ENCODE measurements at places on chromosomes 7 and 10.

- no peak for DNase-seq
Measured at GRCh38 chr10:23965123-23965522, 243.8 kb upstream of the KIAA1217 start.

DNA sequence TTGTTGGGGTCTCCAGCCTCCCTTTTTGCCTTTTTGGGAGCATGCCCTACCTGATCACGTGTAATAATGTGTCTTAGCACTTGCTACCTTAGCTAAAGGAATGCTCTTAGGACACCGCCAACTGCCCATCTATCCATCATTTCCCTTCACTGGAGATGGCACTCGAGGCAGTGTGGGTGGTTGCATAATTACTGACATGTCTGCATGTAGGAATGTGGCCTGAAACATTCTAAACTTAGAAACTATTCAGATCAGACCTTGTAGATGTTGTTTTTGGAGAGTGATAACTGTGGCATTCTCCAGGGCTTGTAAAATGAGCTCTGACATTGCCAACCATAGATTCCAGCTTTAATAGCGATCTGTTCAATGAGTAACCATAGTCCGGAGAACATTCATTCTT is 365.8 kb downstream of the BBS9 start:
- DNase-seq = no peak

DNA sequence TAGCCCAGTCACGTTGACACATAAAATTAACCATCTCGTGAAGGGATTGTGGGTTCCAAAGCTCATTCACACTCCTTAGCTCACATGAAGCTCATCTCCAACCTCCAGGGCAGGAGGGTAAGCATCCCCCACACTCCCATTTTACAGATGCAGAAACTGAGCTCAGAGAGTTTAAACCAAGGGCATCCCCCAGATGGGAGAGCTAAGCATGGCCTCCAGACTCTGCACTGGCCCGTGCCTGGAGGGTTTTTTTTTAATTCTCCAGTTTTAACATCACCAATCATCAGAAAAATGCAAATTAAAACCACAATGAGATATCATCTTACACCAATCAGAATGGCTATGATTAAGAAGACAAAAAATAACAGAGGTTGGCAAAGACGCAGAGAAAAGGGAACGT is 53.3 kb upstream of the TCF7L2 start:
- no peak for DNase-seq

- DNase-seq = no peak
Measured at GRCh38 chr10:31706464-31707092, 222.1 kb downstream of the ARHGAP12 start.

- no peak for DNase-seq
Measured at GRCh38 chr10:79353726-79354125, 6.5 kb downstream of the PPIF start.

DNA sequence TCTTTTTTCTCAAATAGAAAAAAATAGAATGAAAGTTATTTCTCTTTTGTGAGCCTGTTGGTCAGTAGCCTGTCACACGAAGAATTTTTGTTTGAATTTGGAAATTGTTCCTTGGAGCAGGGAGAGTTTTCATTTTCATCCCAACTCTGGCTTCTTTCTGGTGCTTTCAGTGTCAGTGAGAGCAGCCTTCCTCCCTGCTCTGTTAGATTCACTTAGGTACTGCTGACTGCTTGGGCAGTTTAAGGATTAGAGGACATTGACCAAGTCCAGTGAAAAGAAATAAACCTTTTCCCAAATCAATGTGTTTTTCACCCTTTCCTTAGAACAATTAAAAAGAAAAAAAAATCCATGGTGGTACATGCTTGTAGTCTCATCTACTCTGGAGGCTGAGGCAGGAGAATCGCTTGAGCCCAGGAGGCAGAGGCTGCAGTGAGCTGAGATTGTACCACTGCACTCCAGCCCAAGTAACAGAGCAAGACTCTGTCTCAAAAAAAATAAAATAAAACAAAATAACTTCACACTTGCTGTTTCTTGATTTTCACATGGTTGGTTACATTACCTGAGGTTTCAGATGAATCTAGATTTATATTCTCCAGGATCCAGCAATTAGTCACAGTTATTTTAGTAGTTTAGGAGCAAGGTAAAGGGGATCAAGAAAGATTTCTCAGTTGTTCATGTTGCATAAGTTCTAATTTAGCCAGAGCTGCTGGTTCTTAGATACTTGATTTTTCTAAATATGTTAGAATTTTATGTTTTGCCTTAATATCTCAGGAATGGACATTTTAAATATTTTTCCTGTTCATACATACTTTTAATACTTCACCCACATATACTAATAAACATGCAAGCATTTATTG is 63.1 kb downstream of the ZNRF2 start:
- DNase-seq = no peak

GRCh38 chr10:125768219-125768855 is 7.3 kb downstream of the MMP21 start:
- DNase-seq = no peak

GRCh38 chr10:71545001-71545400 is 148.3 kb downstream of the CDH23 start:
- DNase-seq = no peak

- no peak for DNase-seq
Measured at GRCh38 chr10:33631991-33632390, 297.5 kb upstream of the NRP1 start.

DNA sequence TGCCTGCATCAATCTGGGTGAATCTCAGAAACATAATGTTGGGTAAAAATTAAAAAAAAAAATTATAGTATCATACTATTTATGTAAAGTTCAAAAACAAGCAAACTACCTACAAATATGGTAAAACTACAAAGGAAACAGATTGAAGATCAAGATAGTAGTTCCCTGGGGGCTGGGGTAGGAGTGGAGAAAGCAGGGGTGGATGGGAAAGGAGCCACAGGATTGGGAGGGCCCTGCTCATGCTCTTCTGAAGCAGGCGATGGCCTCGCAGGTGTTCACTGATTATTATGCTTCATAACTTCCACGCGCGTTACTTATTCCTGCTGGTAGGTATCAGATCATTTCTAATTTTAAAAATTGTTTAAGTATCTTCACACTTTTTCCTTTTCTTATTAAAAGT is 96.0 kb upstream of the GATA3 start:
- no peak for DNase-seq

GRCh38 chr7:103811997-103812396 is 177.5 kb downstream of the RELN start:
- DNase-seq = no peak

DNA sequence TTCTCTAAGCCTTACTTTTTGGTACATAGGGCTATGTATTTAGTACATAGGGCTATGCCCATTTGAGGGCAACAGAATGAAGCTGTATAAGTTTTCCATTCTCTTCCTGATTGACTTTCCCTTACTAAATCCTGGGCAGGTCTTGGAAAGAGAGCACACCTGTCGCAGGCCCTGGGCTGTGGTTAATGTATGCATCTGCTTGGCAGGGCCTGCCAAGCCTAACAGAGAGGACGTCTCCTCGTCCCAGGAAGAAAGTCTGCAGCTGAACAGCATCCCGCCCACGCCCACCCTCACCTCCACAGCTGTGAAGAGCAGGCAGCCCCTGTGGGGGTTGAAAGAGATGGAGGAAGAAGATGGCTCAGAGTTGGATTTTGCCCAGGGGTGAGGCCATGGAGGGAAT is 8.9 kb upstream of the PVRIG start:
- DNase-seq = no peak

GRCh38 chr7:4791738-4792536 is 16.5 kb downstream of the AP5Z1 start:
- no peak for DNase-seq

GRCh38 chr10:42986633-42987032 is 90.2 kb upstream of the RET start:
- DNase-seq = no peak

- no peak for DNase-seq
Measured at GRCh38 chr7:155749578-155749977, 62.7 kb downstream of the SHH start.

- DNase-seq = no peak
Measured at GRCh38 chr7:91230100-91230499, 34.1 kb upstream of the FZD1 start.

DNA sequence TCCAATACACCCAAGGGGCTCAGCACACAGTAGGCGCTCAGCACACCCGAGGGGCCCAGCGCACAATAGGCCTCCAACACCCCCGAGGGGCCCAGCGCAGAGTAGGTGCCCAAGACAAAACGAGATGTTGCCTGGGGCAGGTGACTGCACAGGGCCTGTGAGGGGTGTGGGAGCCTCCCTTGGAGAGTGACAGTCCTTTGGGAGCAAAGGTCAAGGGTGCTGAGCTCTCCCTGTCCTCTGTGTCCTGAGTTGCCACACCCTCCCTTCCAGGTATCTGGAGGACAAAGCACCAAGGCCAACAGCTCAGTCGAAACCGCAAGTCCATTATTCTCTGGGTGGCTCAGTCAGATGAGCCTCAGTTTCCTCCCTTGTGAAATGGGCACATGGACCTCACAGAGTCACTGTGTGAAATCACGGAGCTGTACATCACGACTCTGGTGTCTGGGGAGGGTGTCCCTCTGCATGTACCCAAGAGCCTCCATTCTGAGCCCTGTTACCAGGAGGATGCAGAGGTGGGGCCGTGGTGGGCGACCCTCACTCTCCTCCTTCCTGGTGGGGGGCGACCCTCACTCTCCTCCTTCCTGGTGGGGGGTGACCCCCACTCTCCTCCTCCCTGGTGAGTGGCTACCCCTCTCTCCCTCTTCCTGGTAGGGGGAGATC is 81.3 kb downstream of the FOXL3 start:
- no peak for DNase-seq

DNA sequence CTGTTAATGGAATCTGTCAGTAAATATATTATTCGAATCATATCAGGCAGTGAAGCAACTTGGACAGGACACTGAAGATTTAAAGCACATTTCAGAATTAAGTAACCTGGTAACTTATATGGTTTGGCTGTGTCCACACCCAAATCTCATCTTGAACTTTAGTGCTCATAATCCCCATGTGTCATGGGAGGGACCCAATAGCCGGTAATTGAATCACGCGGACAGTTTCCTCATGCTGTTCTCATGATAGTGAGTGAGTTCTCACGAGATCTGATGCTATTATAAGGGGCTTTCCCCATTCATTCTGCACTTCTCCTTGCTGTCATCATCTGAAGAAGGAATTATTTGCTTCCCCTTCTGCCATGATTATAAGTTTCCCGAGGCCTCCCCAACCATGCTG is 83.2 kb upstream of the COL1A2 start:
- no peak for DNase-seq

GRCh38 chr7:155306673-155307470 is 9.2 kb downstream of the INSIG1 start:
- DNase-seq = no peak

DNA sequence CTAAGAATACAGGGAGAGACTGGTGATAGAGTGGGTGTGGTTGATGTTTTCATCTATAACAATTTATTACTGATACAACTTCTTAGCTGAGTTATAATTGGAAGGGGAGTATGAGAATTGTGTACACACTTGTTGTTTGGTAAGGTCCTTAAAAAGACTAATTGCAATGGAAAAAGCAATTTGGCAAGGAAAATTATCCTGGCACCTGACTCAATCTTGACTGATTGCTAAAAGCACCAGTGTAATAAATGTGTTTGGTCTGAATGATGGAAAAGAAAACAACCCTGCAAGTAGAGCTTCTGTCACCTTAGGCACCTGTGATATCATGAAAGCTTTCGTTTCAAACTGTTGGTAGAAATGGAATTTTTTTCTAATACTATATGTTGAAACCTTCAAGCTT is 6.7 kb upstream of the GSDME start:
- no peak for DNase-seq

DNA sequence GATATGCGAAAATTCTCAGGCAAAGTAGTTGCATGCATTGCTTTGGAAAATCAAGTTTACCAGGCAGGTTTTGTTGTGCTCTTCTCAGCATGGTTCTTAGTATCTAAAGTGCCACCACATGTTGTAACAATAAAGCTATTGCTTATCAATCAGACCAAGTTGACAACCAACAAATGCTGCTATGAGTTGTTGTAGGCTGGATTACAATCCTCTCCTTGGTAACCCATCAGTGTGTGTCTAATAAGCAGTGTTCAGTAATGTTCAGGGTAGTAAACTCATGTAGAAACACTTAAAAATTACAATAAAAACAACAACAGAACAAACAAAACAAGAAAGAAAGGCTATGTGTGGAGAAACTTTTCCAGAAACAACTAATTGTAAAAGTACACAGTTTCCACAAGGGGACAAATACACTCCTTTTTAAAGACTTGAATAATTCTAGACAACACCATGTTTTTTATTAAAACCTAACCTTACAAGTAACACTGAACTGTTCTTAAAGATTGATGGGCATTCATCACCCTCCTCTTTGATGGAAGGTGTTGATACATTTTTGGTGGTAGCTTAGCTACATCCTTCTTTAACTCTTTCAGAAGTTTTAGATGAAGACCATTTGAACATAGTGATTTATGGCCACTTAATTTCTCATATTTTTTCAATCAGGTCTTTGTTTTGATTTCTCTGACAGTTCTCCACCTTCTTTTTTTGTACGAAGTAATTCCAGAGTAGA is 370.9 kb upstream of the SEMA3A start:
- no peak for DNase-seq

- no peak for DNase-seq
Measured at GRCh38 chr10:96275685-96276418, 4.5 kb upstream of the BLNK start.

DNA sequence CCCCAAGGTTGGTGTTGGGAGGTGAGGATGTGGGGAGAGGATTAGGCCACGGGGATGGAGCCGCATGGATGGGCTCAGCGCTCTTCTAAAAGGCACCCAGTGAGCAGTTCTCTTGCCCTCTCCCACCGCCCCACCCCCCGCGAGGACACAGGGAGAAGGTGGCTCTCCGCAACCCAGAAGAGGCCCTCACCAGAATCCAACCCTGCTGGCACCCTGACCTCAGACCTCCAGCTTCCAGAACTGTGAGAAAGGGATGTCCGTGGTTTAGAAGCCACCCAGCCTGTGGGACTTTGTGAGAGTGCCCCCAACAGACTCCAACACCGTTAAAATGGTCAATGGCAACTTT is 242.8 kb upstream of the PPP2R2D start:
- no peak for DNase-seq

- DNase-seq = no peak
Measured at GRCh38 chr7:96297876-96298275, 24.0 kb downstream of the SLC25A13 start.

- no peak for DNase-seq
Measured at GRCh38 chr10:57706016-57706415, 561.7 kb downstream of the IPMK start.

- DNase-seq = no peak
Measured at GRCh38 chr10:95248989-95249388, 41.8 kb downstream of the PDLIM1 start.

DNA sequence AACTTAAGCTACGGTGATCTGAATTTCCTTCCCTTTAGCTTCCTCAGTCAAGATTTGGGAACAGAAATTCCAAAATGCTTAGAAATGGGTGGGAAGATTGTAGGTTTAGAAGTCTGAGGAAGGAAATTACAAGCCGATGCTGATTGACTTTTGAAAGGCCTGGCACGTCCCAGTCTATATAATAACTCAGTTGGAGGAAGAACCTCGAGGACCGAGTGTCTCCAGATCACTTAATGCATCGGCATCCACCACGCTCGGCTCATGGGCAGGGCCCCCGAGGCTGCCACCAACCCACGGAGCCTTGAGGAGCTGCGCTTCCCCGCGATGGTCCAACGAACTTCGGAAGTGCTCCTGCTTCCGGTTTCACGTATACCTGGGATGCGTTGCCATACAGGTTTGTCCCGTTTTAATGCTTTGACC is 10.4 kb upstream of the SP8 start:
- peak; percentile 61 for DNase-seq

- peak; percentile 51 for DNase-seq
Measured at GRCh38 chr10:12041766-12042408, 722 bp downstream of the UPF2 start.

GRCh38 chr7:133530682-133531081 is 277.8 kb downstream of the EXOC4 start:
- no peak for DNase-seq

Data from right kidney (tissue), 9 donors.